Karpas-422 (cell line): ENCODE measurements at places on chromosomes 13 and 19.

DNA sequence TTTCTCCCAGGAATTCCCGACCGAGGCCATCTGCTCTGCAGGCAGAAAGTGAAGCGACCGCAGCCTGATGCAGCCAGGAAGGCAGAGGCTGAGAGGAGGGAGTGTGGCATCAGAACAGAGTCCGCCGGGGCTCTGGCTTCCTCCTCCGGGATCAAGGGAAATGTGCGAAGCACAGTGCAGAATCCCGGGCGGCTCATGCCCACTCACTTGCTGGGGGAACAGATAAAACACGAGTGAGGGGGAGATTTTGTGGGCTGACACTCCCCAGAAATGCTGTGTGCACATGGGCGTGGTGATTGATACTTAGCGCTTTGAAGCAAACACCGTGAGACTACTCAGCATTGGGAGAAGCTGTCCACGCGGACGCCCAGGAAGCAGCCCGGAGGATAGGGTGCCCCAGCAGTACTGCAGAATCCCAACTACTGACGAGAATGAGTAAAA lies 75.3 kb upstream of the POMP start:
- DNase-seq = no peak

GRCh38 chr19:28485292-28485691 lies 727.7 kb downstream of the UQCRFS1 start:
- no peak for DNase-seq

GRCh38 chr19:58338825-58339558 lies 12.2 kb downstream of the ZSCAN22 start:
- DNase-seq = no peak

GRCh38 chr13:27236478-27236877 lies 14.9 kb upstream of the RPL21 start:
- DNase-seq = no peak

GRCh38 chr13:30664689-30665275 lies 47.1 kb downstream of the USPL1 start:
- DNase-seq = no peak

- DNase-seq = no peak
Observed at GRCh38 chr19:7907122-7907521, 3.4 kb downstream of the MAP2K7 start.

DNA sequence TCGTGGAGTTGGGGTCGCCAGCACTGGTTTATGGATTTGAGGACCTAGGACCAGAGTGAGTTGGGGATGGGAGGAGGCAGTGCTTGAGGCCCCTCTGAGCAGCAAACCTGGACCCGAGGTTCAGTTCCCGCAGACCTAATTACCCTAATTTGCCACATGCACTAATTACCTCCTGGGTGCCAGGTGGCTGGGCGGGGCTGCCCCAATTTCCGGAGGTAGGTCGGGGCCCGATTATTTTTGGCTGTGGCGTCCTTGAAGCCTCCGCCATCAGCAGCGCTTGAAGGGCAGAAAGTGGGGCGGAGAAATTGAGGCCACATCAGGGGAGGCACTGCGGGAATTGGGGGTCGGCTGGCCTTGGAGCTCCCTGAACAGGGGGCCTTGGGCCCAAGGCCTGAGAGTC lies 5.9 kb upstream of the HOMER3 start:
- peak; percentile 71 for DNase-seq

GRCh38 chr19:4357921-4358326 lies 14.6 kb downstream of the MPND start:
- no peak for DNase-seq

- DNase-seq = no peak
Observed at GRCh38 chr19:50821248-50821612, 2.4 kb downstream of the KLK1 start.
